Aorta (tissue), 5 donors: ENCODE measurements at places on chromosomes 7 and 10. TPM values are rescaled to one million over a fixed set of nuclear protein-coding genes. Genes with fewer than 3 reads are reported as not detected.

Gene GTF2IRD2
- total RNA-seq: 25.6 TPM

Gene SPDYE9
- not detected for total RNA-seq

Gene SFTPA2
- not detected for total RNA-seq

Gene GATA3
- 2.0 TPM for total RNA-seq

Gene SEMA3E
- 35.0 TPM for total RNA-seq

Gene TET1
- 2.2 TPM for total RNA-seq

Gene PRSS37
- total RNA-seq: not detected

DNA sequence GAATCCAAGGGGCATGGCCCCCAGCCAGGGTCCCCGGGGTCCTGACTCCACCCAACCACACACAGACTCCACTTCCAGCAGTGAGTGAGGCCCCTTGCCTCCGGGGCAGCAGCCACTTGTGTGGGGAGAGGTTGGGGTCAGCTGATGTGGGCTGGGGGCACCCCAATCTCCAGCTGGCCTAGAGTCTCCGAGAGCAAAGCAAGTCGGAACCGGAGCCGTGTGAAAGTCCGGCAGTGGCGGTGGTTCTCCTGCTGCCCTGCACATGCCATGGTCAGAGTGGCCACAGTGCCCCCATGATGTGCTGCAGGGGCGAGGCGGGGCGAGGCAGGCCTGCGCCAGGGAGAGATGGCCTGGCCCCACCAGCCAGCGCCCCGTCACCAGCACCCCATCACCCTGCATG lies 74.6 kb downstream of the PDGFA start:
- no peaks in the 10 kb centered on the region for H3K36me3 ChIP-seq
- DNase-seq: no peak
- H3K4me3 ChIP-seq: no peak overlapping the region
- H3K27ac ChIP-seq: no peak overlapping the region
- no peaks in the 10 kb centered on the region for H3K27me3 ChIP-seq

DNA sequence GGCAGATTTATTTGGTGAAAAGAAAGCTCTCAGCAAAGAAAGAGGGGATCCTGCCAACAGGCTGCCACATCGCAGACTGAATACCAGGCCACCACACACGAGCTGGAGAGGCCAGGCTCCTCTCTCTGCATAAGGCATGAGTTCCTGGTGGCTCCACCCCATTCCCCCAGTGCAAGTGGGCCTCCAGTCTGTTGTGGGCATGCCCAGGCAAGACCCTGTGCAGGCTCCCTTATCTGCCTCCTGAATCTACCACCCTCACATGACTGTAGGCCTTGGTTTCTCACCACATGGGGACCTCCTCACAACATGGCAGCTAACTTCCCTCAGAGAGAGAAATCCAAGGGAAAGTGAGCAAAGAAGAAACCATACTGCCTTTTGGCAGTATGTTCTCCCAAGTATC lies 26.7 kb upstream of the CUL1 start:
- H3K4me1 ChIP-seq: no peaks in the 10 kb centered on the region
- no peaks in the 10 kb centered on the region for H3K36me3 ChIP-seq
- H3K27me3 ChIP-seq: no peaks in the 10 kb centered on the region

GRCh38 chr10:78981257-78981969 lies 87.4 kb upstream of the ZMIZ1 start:
- no peaks in the 10 kb centered on the region for H3K4me1 ChIP-seq
- H3K27me3 ChIP-seq: no peaks in the 10 kb centered on the region

DNA sequence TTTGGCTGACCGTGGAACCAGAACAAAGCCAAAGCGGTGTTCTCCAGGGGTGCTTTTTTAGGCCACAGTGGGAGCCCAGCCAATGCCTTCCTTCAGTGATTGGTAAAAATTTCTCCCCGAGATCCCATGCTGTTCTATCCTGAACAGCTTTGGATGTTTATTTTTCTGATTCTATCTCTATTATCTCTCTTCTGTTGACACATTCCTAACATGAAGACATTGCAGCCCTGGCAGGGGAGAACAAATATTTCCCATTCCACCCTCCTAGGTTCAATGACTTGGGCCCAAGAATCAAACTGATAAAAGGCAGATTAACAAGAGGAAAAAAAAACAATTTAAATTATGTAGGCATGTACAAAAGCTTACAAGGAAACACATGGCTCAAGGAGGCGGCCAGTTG lies 162.7 kb downstream of the PFKFB3 start:
- H3K4me1 ChIP-seq: no peaks in the 10 kb centered on the region
- H3K27me3 ChIP-seq: no peaks in the 10 kb centered on the region
- no peaks in the 10 kb centered on the region for H3K36me3 ChIP-seq
- no peak overlapping the region for H3K27ac ChIP-seq
- H3K4me3 ChIP-seq: no peak overlapping the region
- DNase-seq: no peak

- no peaks in the 10 kb centered on the region for H3K4me1 ChIP-seq
- H3K36me3 ChIP-seq: no peaks in the 10 kb centered on the region
- H3K27me3 ChIP-seq: no peaks in the 10 kb centered on the region
- no peak overlapping the region for H3K4me3 ChIP-seq
- peak; percentile 55 for DNase-seq
- H3K27ac ChIP-seq: no peak overlapping the region
These were observed 460.4 kb downstream of the PTPRN2 start for GRCh38 chr7:158127241-158127640.

DNA sequence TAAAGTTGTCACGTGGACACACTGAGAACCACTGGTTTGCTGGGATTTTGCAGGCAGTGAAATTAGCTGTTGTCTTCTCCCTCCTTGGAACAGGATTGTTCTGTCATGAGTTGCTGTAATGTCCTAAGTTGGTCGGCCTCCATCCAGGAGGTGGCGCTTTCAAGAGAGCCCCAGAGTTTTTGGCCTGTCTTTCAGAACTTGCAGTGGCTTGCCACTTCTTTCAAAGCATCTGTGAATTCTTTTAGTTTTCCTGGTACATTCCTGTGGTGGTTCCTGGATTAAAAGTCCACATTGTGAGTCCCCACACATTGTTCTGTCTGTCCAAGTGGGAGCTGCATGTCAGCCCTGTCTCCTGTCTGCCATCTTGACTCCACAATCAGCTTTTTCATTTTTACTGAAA lies 133.8 kb downstream of the PON1 start:
- no peak for DNase-seq
- no peaks in the 10 kb centered on the region for H3K27me3 ChIP-seq

- DNase-seq: no peak
- H3K27ac ChIP-seq: peak overlapping the region; percentile 22
- no peaks in the 10 kb centered on the region for H3K27me3 ChIP-seq
- no peak overlapping the region for H3K4me3 ChIP-seq
These were observed 122.5 kb upstream of the SAMD8 start for GRCh38 chr10:74988832-74989561.

DNA sequence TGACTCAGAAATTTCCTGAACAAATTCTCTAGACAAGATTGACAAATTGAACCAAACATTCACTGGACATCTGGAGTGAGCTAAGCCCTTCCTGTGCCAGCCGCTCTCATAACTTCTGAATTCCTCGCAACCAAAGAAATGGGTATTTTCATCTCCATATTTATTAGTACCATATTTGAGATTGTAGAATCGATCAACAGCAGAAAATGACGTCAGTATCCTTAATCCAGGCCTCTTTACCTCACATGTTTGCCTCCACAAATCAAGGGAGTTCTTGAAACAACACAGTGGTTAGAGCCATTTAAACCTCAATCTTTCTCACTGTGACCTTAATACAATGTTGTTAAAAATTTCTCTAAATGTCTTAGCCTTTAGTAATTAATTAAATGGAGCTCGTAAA lies 735.6 kb upstream of the SORCS1 start:
- no peaks in the 10 kb centered on the region for H3K4me1 ChIP-seq
- H3K27ac ChIP-seq: no peak overlapping the region
- H3K27me3 ChIP-seq: no peaks in the 10 kb centered on the region
- H3K4me3 ChIP-seq: no peak overlapping the region

GRCh38 chr10:86594535-86594934 lies 59.8 kb upstream of the OPN4 start:
- H3K4me3 ChIP-seq: no peak overlapping the region
- H3K27ac ChIP-seq: no peak overlapping the region
- H3K27me3 ChIP-seq: no peaks in the 10 kb centered on the region
- DNase-seq: no peak

DNA sequence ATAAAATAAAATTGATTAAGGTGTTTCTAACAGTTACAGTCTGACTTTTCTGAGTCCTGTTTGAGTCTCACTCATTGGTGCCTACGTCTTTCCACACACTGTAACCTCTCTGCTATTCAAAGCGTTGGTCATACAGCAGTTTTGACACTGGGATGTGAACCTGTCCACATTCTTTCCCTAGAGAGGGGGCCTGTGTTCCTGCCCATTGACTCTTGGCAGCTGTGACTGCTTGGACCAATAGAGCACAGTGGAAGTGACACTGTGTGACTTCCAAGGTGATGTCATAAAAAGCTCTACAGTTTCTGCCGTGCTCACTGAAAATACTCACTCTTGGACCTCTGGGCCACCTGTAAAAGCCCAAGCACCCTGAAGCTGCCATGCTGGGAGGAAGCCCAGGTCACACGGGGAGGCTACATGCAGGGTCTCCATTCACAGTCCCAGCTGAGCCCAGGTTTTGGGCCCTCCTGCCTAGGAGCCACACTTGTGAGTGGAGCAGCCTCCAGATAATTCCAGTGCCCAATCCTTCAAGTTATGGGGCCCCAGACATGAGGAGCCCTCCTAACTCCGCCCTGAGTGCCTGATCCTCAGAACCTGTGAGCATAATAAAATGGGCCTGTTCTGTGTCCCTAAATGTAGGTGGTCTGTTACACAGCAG lies 704 bp upstream of the ANTXRL start:
- H3K4me1 ChIP-seq: no peaks in the 10 kb centered on the region
- H3K27ac ChIP-seq: no peak overlapping the region
- no peak overlapping the region for H3K4me3 ChIP-seq
- no peaks in the 10 kb centered on the region for H3K36me3 ChIP-seq

DNA sequence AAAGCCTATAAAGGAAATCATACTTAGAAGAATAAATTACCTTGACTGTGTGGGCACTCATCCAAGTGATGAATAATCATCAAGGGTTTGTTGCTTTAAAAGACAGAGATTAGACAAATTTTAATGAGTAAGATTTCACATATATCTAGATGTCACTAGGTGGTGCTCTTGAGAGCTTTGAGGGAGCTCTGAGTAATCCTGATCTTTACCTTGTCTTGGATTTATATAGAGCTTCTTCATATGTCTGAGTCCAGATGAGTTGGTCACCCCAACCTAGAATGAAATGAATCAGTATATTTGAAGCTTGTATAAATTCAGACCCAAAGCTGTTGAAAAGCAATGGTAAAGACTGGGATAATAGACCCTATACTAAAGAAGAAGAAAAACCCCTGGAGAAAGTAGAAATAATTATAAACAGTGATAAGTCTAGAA lies 3.7 kb downstream of the AGR2 start:
- no peaks in the 10 kb centered on the region for H3K4me1 ChIP-seq
- DNase-seq: no peak
- H3K27ac ChIP-seq: no peak overlapping the region
- H3K4me3 ChIP-seq: no peak overlapping the region
- no peaks in the 10 kb centered on the region for H3K36me3 ChIP-seq
- no peaks in the 10 kb centered on the region for H3K27me3 ChIP-seq

GRCh38 chr7:30434140-30434799 lies 44.3 kb downstream of the NOD1 start:
- H3K27me3 ChIP-seq: no peaks in the 10 kb centered on the region
- no peaks in the 10 kb centered on the region for H3K36me3 ChIP-seq
- peaks cover 6% of the 10 kb centered on the region for H3K4me1 ChIP-seq
- H3K27ac ChIP-seq: no peak overlapping the region
- no peak overlapping the region for H3K4me3 ChIP-seq

DNA sequence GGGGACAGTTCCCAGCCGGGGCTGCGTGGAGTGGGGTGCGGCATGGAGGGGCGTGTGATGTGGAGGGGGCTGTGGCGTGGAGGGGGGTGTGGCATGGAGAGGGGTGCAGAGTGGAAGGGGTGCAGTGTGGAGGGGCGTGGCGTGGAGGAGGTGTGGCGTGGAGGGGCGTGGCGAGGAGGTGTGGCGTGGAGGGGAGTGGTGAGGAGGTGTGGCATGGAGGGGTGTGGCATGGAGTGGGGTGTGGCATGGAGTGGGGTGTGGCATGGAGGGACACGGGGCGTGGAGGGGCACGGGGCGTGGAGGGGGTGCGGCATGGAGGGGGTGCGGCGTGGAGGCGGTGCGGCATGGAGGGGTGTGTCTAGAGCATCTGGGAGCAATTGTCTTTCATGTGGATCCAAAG lies 33.6 kb downstream of the NKX6-2 start:
- H3K36me3 ChIP-seq: no peaks in the 10 kb centered on the region
- H3K4me3 ChIP-seq: no peak overlapping the region
- DNase-seq: no peak
- H3K27me3 ChIP-seq: no peaks in the 10 kb centered on the region
- no peak overlapping the region for H3K27ac ChIP-seq

DNA sequence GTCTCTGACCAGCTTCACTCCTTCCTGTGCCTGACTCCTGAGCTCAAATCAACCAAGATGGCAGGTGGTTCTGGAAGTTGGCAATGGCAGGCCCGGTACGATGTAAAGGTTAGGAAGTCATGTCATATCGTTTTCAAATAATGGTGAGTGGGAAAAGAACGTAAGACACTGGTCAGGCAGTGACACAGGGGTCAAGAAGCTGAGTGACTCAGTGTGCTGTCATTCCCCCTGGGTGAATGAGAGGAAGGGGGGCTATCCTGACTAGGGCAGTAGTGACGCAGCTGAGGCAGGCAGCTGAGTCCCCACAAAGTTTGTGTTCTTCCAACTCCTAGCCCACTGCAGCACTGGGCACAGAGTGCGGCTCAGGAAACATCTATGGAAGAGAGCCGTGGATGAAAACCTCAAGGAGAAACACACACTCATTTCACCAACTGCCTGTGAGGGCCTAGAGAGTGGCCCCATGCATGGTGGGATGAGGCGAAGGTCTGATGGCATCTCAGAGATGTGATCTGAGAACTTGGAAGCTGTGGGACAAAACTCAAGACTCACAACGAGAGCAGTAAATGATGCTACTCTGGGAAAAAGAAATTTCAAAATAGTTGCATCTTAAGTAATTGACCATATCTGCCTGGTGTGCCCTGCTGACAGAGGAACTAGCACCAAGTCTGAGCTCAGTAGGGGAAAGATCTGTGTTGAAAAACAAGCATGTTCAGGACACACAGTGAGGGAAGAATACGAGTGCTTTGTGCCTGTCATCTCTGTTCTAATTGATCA lies 23.2 kb downstream of the CREB3L2 start:
- DNase-seq: peak; percentile 91
- H3K27me3 ChIP-seq: no peaks in the 10 kb centered on the region
- no peak overlapping the region for H3K4me3 ChIP-seq
- no peaks in the 10 kb centered on the region for H3K36me3 ChIP-seq
- H3K4me1 ChIP-seq: peaks cover 25% of the 10 kb centered on the region

DNA sequence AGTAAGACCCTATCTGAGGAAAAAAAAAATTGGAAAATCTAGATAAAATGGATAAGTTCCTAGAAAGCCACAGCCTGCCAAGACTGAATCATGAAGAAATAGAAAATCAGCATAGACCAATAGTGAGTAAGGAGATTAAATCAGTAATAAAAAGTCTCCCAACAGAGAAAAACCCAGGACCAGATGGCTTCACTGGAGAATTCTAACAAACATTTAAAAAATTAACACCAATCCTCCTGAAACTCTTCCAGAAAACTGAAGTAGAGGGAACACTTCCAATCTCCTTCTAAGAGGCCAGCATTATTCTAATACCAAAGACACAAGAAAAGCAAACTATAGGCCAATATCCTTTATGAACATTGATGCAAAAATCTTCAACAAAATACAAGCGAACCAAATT lies 8.8 kb upstream of the LIMK1 start:
- H3K27me3 ChIP-seq: no peaks in the 10 kb centered on the region
- H3K4me3 ChIP-seq: no peak overlapping the region
- H3K4me1 ChIP-seq: no peaks in the 10 kb centered on the region
- no peak for DNase-seq
- H3K27ac ChIP-seq: no peak overlapping the region
- no peaks in the 10 kb centered on the region for H3K36me3 ChIP-seq
